ENCODE measurements at places on chromosomes 13 and 19.

DNA sequence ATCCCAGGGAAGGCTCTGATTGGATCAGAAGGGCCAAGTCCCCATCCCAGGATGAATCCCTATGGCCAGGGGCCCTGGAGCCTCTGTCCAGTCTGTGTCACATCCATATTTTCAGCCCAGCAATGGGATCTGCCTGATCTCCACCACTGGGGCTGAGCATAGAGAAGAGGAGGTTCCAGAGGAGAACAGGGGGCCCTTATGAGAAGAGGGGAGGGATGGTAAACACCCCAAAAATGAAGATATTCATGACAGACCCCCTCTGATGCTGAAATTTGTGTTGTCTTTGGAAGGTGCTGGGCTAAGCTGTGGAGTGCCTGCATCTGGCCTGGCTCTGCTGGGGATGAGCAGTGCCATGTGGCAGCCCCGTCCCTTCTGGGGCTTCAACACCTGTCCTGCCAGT is 14.5 kb downstream of the KLHL26 start:
- DNase-seq = no peak

- DNase-seq = peak; percentile 22
These were observed 693 bp downstream of the RFXAP start for GRCh38 chr13:36819739-36820090.

GRCh38 chr19:18126097-18126496 is 26.9 kb upstream of the PIK3R2 start:
- no peak for DNase-seq

- peak; percentile 9 for DNase-seq
These were observed 1.7 kb downstream of the TSC22D1 start for GRCh38 chr13:44574466-44574855.
